T-helper 17 cell (primary cell): ENCODE measurements at places on chromosomes 5 and 9.

DNA sequence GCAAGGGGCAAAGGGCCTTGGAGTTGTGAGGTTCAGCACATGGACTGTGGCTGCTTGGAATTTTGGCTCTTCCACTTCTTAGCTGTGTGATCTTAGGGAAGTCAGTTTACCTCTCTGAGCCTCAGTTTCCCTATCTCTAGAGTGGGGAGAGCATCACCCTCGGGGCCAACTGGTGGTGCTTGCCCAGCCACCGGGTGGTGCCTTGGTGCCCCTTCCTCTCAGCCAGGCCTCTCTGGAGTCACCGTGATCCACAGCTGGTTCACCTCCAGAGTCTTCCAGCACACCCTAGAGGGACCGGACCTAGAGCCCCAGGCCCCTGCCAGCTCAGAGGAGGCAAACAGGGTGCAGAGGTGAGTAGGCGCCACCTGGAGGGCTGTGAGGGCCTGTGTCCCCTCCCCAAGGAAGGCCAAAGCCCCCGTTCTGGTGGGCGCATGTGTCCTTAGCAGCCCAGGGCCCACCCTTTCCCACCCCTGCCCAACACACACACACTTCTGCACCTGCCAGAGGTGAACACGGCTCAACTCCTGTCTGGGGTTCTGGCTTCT lies 7.7 kb downstream of the ADGRD2 start:
- DNase-seq = no peak

DNA sequence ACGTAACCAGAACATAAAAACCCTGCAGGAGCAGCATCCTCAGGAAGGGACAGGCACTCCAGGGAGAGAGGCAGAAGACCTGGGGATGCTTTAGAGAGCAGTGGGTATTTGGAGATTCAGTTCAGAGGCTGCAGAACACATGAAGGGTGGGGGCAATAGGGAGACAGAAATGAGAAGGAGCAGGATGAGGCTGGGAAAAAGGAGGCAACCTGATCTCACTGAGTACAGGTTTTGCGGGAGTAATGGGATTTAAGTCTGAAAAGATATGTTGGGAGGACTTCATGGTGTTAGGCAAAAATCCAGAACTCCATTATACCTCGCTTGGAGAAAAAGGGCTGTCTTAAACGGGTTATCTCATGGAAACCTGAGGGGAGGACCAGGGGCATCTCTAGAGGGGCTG lies 41.3 kb upstream of the GARNL3 start:
- DNase-seq = no peak

GRCh38 chr5:170365831-170366230 lies 23.3 kb downstream of the KCNMB1 start:
- no peak for DNase-seq

- DNase-seq = no peak
Measured at GRCh38 chr9:75242426-75242825, 154.1 kb downstream of the OSTF1 start.

DNA sequence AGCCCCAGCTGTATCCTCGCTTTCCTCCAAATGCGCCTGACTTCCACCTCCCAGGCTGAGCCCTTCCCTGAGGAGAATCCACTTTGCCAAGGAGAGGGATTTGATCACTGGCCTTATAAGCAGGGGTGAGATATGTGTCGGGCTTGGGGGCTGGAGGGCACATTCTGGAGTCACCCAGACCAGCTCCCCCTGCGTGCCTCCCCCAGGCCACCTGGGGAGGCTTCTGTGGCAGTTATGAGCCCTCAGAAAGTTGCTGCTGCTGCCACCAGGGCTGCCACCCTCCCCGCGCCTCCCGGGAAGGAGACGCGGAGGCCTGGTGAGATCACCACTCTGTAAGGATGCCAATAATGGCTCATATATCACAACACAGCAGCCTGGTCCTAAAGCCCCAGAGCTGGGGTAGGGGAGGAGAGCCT lies 211.5 kb downstream of the PAPPA start:
- DNase-seq = no peak

GRCh38 chr5:144304688-144305087 lies 134.0 kb downstream of the KCTD16 start:
- no peak for DNase-seq

GRCh38 chr5:158875272-158875679 lies 224.4 kb downstream of the EBF1 start:
- no peak for DNase-seq

DNA sequence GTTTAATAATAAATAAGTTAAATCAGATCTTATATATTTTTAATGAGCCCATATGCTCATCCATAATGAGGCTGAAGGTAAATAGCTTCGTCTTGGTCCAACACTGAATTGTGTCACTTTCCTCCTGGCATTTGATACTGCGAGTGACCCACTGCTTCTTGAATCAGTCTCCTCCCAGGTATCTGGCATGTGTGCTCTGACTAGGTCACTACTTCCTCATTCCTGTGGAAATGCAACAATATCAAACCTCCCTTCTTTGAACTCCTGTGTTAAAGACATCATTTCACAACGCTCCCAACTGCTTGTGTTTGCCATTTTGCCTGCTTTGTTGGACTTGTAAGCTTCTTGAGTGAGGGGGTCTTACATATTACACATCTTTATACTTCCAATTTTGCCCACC lies 157.7 kb downstream of the SLC24A2 start:
- no peak for DNase-seq

DNA sequence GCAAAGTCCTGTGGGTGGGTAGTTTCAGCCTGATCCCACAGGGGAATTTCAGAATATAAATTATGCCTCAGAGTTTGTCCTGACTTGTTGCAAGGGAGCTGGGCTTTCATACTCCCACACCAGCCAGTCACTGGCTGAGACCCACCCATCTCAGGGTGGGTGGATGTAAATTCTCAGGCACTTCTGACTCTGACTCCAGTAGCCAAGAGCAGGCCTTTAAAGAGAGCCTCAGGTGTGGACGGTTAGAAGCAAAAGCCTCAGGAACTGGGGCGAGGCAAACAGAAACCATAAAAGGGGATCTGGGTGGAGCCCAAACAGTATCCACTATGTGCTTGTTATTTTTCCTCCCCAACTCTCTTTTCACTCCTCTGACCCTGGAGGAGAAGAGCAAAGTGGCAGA lies 28.6 kb upstream of the FBXW11 start:
- DNase-seq = no peak

GRCh38 chr5:172385707-172386106 lies 68.6 kb downstream of the SH3PXD2B start:
- no peak for DNase-seq

DNA sequence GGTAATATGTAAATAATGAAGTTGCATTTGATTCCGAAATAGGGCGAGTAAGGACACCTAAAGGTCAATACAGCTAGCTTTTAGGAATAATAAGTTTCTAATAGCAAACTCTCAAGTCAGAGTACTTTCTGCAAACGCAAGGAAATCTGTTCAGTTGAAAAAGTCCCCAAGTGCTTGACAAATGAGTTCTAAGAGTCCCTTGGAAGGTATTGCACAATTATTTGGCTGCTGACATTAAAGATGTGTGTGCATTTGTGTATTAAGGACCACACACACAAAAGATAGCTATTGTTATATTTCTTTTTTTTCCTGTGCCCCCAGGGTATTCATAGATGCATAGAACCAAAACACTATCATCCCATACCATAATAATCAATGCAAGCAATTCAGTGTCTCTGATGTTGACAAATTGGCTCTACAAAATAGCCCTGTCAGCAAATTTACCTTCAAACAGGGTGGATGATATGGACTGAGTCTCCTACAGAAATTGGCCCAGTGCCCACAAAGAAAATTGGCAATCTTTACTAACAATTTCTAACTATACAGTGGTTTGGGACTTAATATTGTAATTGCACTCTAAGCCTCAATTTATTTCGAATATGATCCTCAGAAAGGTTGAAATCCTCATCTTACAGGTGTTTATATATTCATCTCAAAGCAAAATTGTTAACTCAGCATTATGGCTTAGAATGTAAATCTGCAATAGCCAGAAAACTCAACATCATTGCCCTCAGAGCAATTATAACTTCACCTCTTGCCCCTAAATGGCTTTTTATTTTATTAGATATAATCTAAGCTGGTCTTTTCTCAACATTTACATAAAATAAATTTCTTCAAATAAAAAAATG lies 827.2 kb downstream of the MAT2B start:
- no peak for DNase-seq

DNA sequence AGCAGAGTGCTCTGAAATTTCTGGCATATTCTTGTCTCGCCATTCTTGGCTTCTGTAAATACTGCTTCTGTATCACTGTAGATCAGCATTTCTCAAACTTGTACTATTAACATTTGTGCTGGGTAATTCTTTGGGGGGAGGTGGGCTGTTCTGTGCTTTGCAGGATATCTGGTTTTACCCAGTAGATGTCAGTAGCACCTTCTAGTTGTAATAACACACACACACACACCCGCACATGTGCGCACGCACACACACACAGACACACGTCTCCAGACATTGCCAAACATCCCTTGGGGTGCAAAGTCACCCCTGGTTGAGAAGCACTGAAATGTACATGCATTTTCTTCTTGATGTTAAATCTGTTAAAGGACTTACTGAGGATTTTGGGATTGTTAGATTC lies 304.1 kb downstream of the MAT2B start:
- DNase-seq = no peak

GRCh38 chr5:16931334-16932110 lies 4.6 kb downstream of the MYO10 start:
- DNase-seq = no peak

DNA sequence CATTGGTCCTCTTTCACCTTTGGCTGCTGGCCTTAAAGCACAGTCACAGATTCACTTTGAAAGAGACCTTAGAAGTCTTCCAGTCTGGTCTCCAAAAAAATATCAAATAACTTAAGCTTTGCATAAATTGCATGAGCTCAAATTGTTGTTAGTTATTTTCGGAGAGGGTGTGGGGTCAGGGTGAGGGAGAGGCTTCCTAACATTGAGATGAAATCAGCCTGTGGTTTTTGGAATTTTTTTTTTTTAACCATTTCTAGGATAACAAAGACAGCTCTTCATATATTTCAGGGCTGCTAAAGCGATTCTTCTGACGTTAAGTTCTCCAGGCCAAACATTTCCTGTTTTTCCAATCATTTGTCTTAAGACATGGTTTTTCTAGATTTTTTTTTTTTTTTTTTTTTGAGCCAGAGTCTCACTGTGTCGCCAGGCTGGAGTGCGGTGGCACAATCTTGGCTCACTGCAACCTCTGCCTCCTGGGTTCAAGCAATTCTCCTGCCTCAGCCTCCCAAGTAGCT lies 4.5 kb downstream of the OCLN start:
- no peak for DNase-seq

DNA sequence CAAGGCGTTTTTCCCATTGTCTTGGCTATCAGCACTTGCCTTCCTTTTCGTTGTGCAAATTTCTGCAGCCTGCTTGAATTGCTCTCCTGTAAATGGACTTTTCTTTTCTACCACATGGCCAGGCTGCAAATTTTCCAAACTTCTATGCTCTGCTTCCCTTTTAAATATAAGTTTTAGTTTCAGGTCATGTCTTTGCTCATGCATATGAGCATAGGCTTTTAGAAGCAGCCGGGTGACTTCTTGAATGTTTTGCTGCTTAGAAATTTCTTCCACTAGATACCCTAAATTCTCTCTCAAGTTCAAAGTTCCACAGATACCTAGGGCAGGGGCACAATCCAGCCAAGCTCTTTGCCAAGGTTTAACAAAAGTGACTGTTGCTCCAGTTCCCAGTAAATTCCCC lies 22.4 kb upstream of the PTPDC1 start:
- no peak for DNase-seq

DNA sequence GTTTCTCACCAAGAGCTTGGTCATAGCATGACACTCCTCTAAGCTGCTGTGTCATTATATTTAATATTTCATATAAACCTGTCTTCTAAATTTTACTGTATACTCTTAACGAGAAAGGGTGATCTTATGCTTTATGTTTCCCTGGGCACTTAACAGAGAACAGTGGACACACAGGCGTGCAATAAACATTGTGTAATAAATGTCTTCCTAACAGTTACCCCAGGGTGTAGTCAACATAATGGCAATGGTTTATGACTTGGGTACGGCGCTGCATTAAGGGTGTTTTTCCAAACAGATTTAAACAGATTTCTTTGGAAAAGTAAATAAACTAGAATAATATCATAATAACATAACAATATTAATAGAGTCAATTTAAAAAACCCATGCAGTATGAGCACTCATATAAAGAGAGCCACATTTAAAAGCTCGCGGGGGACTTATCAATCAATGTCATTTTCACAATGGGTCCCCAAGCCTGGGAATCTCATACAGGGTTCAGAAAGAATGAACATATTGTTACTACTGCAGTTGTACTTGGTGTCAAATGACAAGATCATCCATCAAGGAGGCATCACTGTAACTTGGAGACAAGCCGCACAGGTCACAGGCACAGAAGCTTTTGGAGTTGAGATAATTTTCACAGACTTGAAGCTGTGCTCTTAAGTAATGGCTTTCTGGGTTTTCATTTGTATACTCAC lies 376.4 kb downstream of the CTNND2 start:
- DNase-seq = no peak

DNA sequence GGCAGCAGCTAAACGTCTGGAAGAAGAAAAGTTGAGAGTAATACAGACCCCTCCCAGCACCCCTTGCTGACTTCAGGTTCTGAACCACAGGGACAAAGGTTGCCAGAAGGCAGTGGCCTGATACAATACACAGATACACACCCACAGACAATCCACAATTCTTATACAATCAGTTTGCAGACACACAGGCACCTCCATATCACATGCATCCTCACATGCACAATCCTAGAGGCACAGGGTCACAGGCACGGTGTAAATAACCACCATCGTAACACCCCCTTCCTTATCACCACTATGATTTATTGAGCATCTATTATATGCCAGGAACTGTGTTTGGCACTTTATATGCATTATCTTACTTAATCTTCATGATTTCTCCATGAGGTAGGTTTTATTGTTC lies 8.2 kb downstream of the CNTFR start:
- DNase-seq = no peak

DNA sequence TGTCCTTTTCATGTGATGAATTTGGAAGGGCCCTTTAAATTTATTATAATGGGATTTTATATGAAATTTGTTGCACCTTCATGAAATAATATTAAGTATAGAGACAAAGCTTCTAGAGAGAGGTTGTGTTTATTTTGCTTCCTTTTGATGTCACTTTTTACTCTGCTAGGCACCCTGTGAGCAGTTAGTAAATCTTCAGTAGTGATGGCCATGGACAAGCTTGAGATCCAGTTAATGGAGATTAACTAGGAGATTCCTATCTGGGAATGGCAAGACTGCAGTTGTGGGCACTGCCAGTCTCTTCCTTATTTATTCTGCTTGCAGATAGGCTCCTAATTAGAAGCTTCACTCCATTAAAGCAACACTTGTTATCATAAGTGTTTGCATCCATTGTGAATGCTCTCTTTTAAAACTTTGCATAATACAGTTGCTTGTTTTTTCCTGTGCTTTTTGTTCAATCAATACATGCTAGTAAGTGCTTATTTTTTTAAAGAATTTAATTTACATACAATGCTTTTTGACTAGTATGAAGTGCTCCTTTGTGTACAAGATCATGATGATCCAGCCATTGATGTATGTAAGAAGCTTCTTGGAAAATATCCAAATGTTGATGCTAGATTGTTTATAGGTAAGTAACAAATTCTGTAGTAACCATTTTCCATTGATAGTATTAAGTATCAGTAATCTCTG lies 25.9 kb downstream of the UGCG start:
- DNase-seq = no peak
